ENCODE measurements at places on chromosomes 7 and 10.
A peak's percentile ranks its signal among the peaks of the same experiment; 100 is the strongest.

GRCh38 chr10:49435225-49435624, 39.3 kb upstream of the DRGX start:
- no peak for DNase-seq

GRCh38 chr10:70145166-70145665, 1.3 kb downstream of the TYSND1 start:
- no peak for DNase-seq

- no peak for DNase-seq
These were observed 20.7 kb downstream of the ADRB1 start for GRCh38 chr10:114064151-114065048.

DNA sequence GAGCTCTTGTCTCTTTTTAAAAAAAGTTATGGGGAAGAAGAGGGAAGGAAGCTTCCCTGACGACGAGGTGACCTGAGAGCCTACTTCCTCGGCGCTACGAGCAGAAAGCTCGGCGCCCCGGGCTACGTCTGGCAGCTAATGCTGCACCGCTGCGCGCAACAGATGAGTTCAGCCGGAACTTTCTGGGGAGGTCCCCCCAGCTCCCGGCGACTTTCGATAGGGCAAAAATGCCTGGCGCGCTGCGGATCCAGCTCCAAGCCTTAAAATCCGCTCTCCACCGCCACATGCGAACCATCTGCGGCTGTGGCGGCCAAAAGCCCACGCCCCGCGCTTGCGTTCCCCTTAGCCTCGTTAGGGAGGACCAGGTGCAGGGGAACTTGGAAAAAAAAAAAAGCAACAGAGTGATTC, 621 bp downstream of the P4HA1 start:
- peak; percentile 69 for DNase-seq

DNA sequence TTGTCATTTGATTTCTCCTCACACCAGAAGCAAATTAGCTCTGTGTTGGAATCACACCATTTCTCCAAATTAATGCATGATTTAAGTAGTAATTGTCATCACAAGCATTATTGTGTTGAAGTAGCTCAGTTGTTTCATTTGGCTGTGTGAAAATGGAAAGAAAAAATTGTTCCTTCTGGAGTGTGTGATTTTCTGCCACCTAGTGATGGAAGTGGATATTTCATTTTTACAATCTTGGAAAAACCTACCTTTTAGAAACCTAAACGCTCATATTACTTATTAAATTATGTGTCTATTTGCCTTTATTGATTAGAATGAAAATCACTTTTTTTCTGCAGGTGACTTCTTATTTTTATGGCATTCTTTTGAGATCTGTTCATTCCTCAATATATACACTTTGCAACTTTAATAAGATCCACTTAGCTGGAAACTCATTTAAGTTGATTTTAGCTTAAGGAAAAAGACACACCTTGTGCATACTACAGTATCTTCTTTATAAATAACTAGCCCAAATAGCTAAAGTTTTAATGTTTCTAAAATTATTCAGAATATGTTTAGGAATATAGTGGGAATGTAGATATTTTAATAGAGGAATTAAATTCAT, 50.0 kb downstream of the SRI start:
- peak; percentile 2 for DNase-seq

DNA sequence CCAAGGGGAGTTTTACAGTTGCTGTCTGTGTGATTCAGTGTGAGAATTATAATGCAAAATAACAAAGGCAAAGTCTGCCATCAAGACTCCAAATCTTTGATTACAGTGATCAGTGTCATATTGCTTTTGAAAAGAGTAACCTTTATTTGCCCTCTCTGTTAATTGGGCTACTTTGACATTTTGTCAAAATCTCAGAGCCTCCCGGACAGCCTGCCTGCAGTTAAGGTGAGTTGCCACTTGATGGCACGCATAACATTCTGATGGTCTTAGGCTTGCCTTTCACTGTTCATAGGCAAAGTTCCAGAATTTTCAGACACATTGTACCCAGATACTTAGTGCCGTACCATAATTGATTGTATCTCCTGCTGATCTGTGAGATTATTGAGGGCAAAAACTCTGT, 253.5 kb downstream of the ABCA13 start:
- no peak for DNase-seq

- no peak for DNase-seq
These were observed 20.3 kb downstream of the CACUL1 start for GRCh38 chr10:118734475-118734874.

- peak; percentile 35 for DNase-seq
These were observed 81.1 kb downstream of the ZMIZ1 start for GRCh38 chr10:79149662-79150443.

GRCh38 chr10:73625004-73625883, 16.0 kb downstream of the MYOZ1 start:
- DNase-seq: no peak

- no peak for DNase-seq
These were observed 13.3 kb downstream of the KMT2E start for GRCh38 chr7:105027176-105027853.

DNA sequence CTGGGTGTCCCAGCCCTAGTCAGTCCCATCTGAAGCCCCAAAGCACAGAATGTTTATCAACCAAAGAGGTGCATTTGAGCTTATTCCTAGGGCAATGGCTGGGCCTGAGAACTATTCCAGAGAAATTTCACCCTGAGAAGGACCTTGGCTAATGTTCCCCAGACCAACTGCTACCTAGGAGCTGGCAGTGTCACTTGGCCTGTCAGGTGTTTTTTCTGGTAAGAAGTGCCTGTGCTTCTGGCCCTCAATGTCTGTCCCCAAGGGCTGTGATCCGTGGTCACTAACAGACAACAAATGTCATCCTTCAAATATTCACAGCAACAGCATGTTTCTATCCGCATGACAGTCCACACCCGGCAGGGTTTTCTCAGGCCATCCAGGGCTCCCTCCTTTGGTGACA, 209.3 kb upstream of the FRMD4A start:
- no peak for DNase-seq

- no peak for DNase-seq
These were observed 17.6 kb downstream of the UNC5B start for GRCh38 chr10:71229726-71230655.

- DNase-seq: no peak
These were observed 115.0 kb upstream of the SEM1 start for GRCh38 chr7:96824686-96825085.

GRCh38 chr10:88278912-88279311, 304.2 kb downstream of the RNLS start:
- no peak for DNase-seq

- no peak for DNase-seq
These were observed 29.1 kb downstream of the EPC1 start for GRCh38 chr10:32317795-32318357.

DNA sequence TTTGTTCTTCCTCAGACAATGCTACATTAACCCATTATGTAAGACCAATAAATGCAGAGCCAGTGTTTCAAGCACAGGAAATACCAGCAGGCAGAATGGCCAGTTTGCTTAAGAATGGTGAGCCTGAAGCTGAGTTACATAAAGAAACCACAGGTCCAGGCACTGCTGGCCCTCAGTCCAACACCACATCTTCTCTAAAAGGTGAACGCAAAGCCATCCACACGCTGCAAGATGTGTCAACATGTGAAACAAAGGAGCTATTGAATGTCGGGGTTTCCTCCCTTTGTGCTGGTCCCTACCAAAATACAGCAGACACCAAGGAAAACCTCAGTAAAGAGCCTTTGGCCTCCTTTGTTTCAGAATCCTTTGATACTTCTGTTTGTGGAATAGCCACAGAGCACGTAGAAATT, 63.8 kb downstream of the TASOR2 start:
- no peak for DNase-seq

- no peak for DNase-seq
These were observed 59.6 kb upstream of the PITRM1 start for GRCh38 chr10:3231951-3232730.

- no peak for DNase-seq
These were observed 19.6 kb downstream of the SGMS1 start for GRCh38 chr10:50604049-50604640.

DNA sequence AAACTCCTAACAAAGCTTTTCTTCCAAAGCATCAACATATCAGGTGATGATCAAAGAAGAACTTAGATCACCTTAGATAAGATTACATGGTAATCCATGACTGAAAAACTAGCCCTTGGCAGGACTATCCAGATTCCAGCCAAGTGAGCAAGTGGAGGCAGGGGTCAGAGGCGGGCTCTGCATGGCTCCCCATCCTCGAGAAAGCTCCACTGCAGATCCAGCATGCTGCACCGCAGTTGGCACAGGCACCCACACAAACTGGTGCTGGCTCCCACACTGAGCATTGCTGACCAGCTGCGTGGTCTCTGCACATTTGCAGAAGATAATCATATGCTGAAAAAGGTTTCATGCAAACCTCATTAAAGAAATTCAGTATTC, 10.1 kb downstream of the PSAP start:
- DNase-seq: no peak

- no peak for DNase-seq
These were observed 278.5 kb upstream of the KLF14 start for GRCh38 chr7:131012477-131013031.

DNA sequence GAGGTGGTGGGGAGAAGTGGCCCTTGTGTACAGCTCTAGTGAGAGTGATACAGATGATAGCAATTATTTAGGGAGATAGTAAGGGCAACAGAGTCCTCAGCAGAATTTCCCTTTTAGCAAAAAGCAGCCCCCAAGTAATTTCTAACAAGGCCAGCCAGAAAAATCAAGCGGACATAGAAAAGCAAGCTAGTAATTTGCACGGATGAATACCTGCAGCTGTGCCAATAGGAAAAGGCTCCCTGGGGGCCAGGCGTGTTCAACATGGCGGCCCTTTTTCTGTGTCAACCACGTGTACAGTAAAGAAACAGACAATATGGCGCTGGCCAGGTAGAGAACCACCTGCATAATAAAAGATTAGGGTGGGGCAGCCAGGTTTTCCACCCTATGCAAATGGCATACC, 7.4 kb downstream of the MCM10 start:
- no peak for DNase-seq

DNA sequence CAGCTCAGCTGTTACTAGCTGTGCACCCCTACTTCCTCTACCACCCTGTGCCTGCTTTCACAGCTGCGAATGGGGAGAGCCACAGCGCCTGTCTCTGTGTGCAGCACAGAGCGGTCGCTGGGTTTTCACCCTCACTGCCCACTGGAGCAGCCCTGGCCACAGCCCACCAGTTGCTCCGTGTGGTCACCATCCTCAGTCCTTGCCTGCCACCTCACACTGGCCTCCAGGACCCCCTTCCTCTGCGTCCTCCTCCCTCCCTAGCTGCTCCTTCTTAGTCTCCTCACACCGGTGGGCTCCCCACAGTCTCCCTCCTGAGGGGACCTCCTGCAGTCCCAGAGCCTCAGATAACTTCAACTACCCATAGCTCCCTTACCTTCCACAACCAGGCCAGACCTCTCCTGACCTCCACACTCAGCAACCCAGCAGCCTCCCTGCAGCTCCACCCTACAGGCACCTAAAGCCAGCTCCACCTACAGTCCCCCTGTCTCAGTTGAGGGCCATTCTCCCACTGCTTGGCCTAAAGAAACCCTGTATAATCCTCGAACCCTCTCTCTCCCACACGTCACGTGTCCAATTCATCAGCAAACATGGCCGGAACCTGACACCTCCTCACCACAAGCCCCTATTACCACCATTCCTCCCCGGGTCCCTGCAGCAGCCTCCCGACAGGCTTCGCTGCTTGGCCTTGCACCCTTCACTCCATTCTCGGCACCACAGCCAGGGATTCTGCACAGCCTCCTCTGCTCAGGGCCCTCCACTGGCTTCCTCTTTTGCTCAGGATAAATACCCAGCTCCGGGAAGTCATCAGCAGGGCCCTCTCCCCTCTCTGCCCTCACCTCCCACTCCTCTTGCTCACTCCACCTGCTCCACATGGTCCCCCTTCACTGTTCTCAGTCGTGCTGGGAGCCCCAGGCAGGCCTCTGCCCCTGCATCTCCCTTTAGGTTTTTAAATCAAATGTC, 28.1 kb downstream of the PLAC9 start:
- no peak for DNase-seq

DNA sequence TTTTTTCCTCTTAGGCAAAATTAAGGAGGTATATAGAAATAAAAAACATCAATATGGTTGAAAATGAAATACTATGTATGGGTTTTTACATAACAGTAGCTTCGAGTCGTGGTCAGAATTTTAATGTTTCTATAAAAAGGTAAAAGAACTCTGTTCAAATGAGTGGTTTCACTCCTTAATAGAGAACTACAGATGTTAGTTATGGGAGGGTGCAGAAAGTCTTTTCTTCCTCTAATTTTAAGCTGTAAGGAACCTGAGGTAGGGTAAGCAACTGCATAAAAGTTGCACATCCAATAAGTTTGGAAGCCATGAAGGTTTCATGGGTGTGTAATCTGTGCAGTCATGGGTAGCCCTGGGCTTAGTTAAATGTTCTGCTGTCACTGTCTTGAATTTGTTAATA, 141.3 kb downstream of the SUGCT start:
- no peak for DNase-seq

- peak; percentile 47 for DNase-seq
These were observed 59.6 kb downstream of the ADRB1 start for GRCh38 chr10:114103284-114103683.

GRCh38 chr10:60446851-60447250, 57.2 kb upstream of the ANK3 start:
- DNase-seq: no peak

DNA sequence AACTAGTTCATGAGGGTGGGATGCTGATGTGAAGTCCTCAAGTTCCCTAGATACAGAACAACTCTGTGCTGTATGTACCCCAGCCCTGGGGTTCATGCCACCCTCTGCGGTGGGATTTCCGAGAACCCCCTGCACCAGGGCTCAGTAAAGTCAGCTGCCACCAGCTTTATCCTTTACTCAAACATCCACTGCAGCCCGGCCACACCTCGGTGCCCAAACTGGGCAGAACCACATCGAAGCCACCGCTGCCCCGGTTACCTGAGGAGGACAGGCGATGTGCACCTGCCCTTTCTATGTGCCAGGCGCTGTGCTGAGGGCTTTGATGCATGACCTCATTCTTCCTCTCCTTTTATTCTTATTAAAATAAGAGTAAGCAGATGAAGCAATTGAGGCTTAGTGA, 9.9 kb upstream of the CALML5 start:
- DNase-seq: no peak

- DNase-seq: no peak
These were observed 21.6 kb upstream of the GTPBP4 start for GRCh38 chr10:966466-967235.

- DNase-seq: no peak
These were observed 2.0 kb upstream of the PANK1 start for GRCh38 chr10:89646889-89647657.

GRCh38 chr7:105389088-105389650, 448 bp upstream of the SRPK2 start:
- no peak for DNase-seq

GRCh38 chr10:114914560-114914959, 23.4 kb upstream of the TRUB1 start:
- DNase-seq: no peak

GRCh38 chr7:71637578-71637977, 505.6 kb downstream of the GALNT17 start:
- DNase-seq: no peak

GRCh38 chr10:76286536-76286935, 855.1 kb downstream of the LRMDA start:
- no peak for DNase-seq

- DNase-seq: no peak
These were observed 114.7 kb upstream of the CARD11 start for GRCh38 chr7:3158341-3158760.

GRCh38 chr7:151868396-151869108, 8.4 kb downstream of the PRKAG2 start:
- DNase-seq: no peak

- no peak for DNase-seq
These were observed 261.1 kb downstream of the AUTS2 start for GRCh38 chr7:69859342-69859741.

Measured in CD4-positive, alpha-beta T cell treated with Interleukin-1 beta for 1 hour (primary cell).